ENCODE measurements at places on chromosomes 2 and 18. TPM values are rescaled to one million over a fixed set of nuclear protein-coding genes. Genes with fewer than 3 reads are reported as not detected.

SH2D6 gene
- 1.4 TPM for total RNA-seq

OSBPL6 gene
- total RNA-seq = 3.6 TPM

ASB1 gene
- total RNA-seq = 47.7 TPM

KCNF1 gene
- not detected for total RNA-seq

LCT gene
- total RNA-seq = under 0.01 TPM

FAM228A gene
- total RNA-seq = under 0.01 TPM

DUSP28 gene
- total RNA-seq = 3.5 TPM

CCL20 gene
- total RNA-seq = not detected

SCTR gene
- total RNA-seq = not detected

ASTL gene
- not detected for total RNA-seq

CD207 gene
- total RNA-seq = not detected

NAT8 gene
- total RNA-seq = not detected

NYAP2 gene
- total RNA-seq = not detected

EIF4E2 gene
- 96.3 TPM for total RNA-seq

LOXHD1 gene
- total RNA-seq = not detected

ADRA2B gene
- not detected for total RNA-seq

KYNU gene
- 16.6 TPM for total RNA-seq

TTL gene
- 84.6 TPM for total RNA-seq

ZSWIM2 gene
- total RNA-seq = 0.62 TPM

LAMA1 gene
- total RNA-seq = 67.1 TPM

SULT1C2 gene
- total RNA-seq = 0.33 TPM

SIX3 gene
- under 0.01 TPM for total RNA-seq

GKN1 gene
- not detected for total RNA-seq

CDKL4 gene
- 0.75 TPM for total RNA-seq

TMEM169 gene
- 0.66 TPM for total RNA-seq

TXNDC2 gene
- total RNA-seq = 0.22 TPM

MC4R gene
- total RNA-seq = not detected

VWC2L gene
- under 0.01 TPM for total RNA-seq

CYP27C1 gene
- total RNA-seq = not detected

CFAP221 gene
- not detected for total RNA-seq

NTSR2 gene
- total RNA-seq = not detected

FABP1 gene
- not detected for total RNA-seq

STEAP3 gene
- 23.6 TPM for total RNA-seq

TIGD1 gene
- 2.6 TPM for total RNA-seq

CLEC4F gene
- total RNA-seq = not detected

SUCLG1 gene
- 55.4 TPM for total RNA-seq

SULT1C4 gene
- not detected for total RNA-seq

ABCB11 gene
- not detected for total RNA-seq

ALLC gene
- total RNA-seq = not detected

FZD7 gene
- 33.4 TPM for total RNA-seq

RAPGEF4 gene
- total RNA-seq = 1.00 TPM

ATP8B1 gene
- total RNA-seq = 46.1 TPM

FBXO41 gene
- 2.1 TPM for total RNA-seq

RGPD3 gene
- 0.37 TPM for total RNA-seq

MYL1 gene
- not detected for total RNA-seq

CAMKMT gene
- total RNA-seq = 7.6 TPM

POTEE gene
- total RNA-seq = 0.11 TPM

FAP gene
- 269 TPM for total RNA-seq

CEP192 gene
- total RNA-seq = 43.8 TPM

LYPD6 gene
- total RNA-seq = 4.4 TPM

ASAP2 gene
- 43.5 TPM for total RNA-seq

CYP26B1 gene
- total RNA-seq = 0.33 TPM

PLEKHH2 gene
- 11.7 TPM for total RNA-seq

UGT1A4 gene
- not detected for total RNA-seq

RGPD4 gene
- total RNA-seq = not detected

LRATD1 gene
- 3.5 TPM for total RNA-seq
